ENCODE measurements at places on chromosomes 6 and 20.
A peak's percentile ranks its signal among the peaks of the same experiment; 100 is the strongest.

DNA sequence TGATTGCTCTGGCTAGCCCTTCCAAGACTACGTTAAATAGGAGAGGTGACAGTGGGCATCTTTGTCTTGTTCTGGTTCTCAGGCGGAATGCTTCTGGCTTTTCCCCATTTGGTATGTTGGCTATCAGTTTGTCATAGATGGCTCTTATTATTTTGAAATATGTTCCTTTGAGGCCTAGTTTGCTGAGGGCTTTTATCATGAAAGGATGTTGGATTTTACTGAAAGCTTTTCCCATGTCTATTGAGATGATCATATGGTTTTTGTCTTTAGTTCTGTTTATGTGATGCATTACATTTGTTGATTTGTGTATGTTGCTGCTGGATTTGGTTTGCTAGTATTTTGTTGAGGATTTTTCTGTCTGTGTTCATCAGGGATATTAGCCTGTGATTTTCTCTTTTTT lies 9.9 kb upstream of the RNASET2 start:
- no peak for DNase-seq

DNA sequence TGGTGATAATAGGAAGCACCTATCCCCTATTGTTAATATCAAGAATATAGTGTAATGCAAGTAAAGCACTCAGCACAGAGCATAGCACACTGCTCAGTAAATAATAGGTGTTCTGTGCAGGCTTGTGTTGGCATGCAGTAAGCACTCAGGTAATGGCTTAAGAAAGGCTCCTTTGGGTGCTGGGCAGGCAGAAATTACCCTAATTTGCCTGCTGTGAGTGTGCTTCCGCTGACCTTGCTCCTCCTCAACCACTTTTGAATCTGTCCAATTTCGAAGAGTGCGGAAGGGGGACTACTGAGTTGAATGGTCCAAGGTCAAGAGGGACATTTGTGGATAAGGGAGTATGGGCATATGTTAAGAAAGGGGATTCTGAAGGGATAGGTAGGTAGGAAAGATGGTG lies 15.4 kb downstream of the SRSF3 start:
- DNase-seq = no peak

DNA sequence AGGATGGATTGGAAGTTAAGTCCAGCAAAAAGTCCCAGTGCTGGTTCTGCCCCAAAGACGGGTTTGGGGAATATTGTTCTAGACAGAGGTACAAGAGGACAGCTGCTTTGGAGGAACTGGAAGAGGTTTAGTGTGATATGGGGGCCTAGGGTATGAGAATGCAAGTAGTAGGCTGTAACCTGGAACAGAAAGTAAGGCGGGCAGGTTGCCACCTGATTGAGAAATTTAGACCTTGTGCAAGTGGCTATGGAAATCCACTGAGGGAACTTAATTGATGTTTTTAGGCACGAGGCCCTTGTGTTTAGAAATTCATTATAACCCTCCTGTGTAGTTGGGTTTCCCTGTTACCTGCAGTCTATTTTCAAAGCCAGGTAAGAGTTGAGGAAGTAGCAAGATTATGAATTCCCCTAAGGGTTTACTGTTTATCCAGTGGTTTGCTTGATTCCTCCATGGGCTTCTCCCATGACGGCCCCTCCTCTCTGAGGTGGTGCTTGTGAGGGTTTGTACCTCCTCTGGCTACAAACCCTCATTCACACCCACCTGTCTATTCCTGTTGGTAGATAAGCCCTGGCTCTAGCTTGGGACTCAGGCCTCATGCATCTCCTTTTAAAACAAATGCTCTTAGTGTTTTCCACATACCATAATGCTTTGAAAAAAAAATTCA lies 42.0 kb upstream of the BCAS1 start:
- DNase-seq = no peak

DNA sequence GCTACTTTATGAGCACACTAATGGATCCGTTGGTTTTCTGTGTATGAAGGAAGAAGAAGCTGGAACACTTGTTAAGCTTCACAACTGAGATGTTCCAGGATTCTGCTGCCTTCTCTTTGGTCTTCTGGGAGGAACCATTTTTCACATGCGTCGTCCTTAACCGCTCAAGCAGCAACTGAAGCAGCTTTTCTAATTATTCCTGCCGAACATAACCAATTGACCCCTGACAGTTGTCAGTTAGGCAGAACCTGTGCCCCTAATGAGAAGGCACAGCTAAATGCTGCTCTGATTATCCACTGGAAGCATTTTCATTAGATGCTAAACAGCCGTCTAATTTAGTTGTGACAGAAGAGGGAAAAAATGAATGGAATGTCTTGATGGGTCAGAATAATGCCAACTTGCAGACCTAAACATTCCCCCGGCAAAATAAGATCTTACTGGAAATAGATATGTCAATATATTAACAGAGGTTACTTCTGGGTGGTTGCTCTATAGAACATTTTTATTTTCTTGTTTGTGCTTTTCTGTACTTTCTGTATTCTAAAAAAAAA lies 85.0 kb upstream of the SMLR1 start:
- DNase-seq = no peak

DNA sequence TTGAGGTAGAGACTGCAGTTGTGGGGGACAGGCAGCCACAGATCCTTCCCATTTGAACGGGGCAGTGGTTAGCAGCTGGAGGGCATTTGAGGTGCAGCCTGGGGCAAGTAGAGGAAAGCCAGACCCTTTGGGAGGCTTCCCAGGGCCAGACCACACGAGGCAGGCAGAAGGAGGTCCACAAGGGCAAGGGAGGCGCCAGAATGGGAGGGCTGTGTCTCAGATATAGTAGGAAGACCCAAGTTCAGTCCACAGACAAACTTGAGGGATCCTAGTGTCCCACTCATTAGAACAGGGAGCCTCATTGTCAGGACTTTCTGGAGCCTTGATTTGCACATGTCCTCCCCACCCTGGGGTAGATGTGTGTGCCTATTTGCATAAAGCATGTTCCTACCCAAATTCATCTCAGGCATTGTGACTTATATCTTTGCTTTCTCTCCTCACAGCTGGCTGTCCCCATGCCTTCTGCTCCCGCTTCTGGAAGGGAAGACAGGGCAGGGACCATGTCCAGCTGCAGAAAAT lies 166.0 kb downstream of the VEGFA start:
- DNase-seq = no peak

- DNase-seq = no peak
These were observed 102.3 kb downstream of the HIVEP2 start for GRCh38 chr6:142842418-142843261.

GRCh38 chr6:140360651-140361050 lies 986.2 kb upstream of the CITED2 start:
- DNase-seq = no peak

GRCh38 chr20:11162026-11162775 lies 488.4 kb upstream of the JAG1 start:
- no peak for DNase-seq

DNA sequence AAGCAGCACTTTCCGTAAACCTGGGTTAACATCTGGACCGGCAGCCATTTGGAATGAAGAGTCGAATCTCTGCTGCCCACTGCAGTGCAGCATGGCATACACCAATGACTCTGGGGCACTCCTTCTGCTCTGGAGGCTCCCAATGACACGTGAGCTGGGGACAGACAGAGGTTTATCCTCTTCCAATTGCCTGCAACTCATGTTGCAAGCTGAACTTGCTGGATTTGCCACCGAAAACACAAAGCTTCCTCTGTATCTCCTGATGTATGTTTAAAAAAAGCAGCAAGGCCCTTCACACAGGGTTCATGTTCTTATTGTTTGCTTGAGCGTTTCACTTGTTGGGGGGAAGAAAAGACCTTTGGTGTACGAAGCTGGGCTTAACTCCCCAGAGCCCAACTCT lies 10.8 kb downstream of the NCOA5 start:
- DNase-seq = no peak

DNA sequence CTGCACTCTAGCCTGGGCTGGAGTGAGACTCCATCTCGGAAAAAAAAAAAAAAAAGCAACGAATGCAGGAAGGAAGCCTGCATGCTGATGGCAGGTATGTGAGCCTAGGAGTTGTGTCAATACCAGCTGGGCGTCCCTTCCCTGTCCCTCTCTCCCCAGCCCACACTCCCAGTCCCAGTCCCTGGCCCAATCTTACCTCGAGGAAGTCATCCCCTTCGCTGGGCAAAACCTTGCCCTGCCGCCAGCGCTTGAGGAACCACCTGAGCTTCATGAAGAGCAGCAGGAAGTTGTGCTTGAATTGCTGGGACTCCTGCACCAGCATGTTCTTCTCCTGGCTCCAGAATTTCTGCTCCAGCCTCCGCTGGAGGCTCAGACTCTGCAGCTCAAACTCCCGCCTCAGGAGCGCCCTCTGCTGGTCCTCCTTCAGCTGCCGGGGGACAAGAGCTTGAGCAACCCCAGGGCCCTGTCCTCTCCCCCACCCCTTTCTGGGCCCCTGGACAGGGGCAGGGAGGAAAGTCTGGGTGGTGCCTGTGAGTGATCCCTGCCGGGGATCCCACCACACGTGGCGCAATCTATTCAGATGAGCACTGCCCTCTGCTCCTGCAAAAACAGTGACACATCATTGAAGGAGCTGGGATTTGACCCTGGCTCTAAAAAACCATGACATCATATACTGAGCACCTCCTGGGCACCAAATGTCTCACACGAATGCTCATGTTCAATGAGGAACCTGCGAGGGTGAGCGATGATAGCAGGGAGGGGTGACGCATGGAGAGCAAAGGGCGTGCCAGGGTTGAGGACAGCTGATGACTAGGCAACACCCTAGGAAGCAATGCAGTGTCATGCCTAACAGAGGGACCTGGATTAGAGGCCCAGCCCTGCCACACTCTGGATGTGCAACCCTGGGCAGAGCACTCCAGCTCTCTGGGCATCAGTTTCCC lies 35.0 kb upstream of the DSN1 start:
- peak; percentile 53 for DNase-seq

DNA sequence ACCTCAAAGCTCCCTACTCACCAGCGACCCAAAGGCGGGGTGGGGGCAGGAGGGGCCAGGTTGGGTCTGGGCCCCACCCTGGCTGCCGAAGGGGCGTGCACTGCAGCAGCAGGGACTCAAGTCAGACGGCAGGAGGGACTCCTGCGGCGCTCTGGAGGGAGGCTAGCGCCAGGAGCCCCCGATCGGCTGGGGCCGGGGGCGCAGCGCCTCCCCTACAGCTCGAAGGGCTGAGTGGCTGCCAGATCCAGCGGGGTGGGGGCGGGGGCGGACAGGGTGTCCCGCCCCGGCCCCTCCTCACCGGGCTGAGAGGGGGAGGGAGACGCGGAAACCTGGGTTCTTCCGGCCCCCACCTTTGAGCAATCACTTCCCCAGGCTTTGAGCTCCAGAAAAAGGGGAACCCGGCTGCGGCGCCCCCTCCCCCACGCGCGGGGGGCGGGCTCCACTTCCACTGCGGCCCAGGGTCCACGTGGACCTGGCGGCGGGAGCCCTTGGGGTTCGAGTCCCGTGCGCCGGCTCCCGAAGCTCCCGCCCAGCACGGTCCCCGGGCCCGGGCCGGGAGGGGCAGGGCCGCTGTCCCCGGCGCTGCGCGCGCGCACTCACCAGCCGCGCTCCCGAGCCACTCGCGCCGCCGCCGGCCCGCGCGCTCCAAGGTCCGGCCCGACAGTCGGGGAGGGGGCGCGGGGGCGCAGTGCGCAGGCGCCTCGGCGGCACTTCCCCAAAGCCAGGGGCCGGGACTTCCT lies at the start of gene RGS19:
RGS19 (minus strand) TSS at position 246 of the 740 bp plus-strand sequence. CDS start 2,632 bp downstream, outside the sequence.
- DNase-seq = peak; percentile 64

All from activated naive CD4-positive, alpha-beta T cell (primary cell).